Renal cortex interstitium (tissue), 15 donors: ENCODE measurements at places on chromosomes 4 and X. TPM values are rescaled to one million over a fixed set of nuclear protein-coding genes. Genes with fewer than 3 reads are reported as not detected.

Gene LGI2
- 31.9 TPM for polyA plus RNA-seq

Gene CRMP1
- polyA plus RNA-seq, result 52.3 TPM

Gene UGT8
- polyA plus RNA-seq, result 45.2 TPM

Gene HHIP
- 3.4 TPM for polyA plus RNA-seq

GRCh38 chrX:103378990-103379389 is 2.7 kb downstream of the BEX3 start:
- no peak for DNase-seq

- DNase-seq, result no peak
These were observed 71.6 kb downstream of the ADAM29 start for GRCh38 chr4:174989791-174990190.
